ENCODE measurements at places on chromosomes 11 and 22.

DNA sequence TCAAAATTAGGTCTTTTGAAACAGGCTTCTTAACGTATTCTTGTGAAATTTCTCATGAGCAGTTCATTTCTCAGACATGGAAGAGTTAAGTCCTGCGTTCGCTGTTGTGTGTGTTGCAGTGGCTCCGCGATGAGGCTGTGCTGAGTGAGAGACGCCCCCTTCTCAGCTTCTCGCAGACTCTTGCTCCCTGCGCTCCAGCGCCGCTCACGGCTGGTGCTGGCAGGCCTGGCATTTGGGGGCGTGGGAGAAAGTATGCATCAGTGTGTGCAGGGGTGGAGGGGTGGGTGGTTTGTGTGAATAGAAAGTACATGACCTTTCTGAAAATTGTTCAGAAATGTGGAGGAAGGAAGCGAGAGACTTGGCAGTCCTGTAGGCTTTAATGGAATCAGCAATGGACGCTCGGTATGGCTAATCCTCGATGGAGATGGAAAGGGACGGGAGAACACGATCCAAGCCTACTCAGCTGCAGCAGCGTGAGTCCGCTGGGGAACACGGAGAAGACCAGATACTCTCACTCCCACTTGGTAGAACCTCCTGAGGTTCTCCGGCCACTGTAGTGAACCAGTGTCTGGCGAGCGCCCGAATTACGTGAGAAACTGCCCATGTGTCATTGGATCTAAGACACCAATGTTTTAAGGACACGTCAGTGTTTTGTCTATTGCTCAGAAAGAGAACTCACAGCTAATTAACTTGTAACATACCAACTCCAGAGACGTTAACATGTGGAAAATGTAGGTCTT is 5.9 kb downstream of the TAB1 start:
- no peak overlapping the region for H3K4me3 ChIP-seq
- peaks cover 53% of the 10 kb centered on the region for H3K36me3 ChIP-seq
- no peaks in the 10 kb centered on the region for H3K27me3 ChIP-seq
- H3K4me1 ChIP-seq = peaks cover 73% of the 10 kb centered on the region
- peak overlapping the region; percentile 55 for H3K27ac ChIP-seq

- no peak overlapping the region for H3K4me3 ChIP-seq
- H3K27ac ChIP-seq = no peak overlapping the region
- H3K36me3 ChIP-seq = peaks cover 33% of the 10 kb centered on the region
- no peak for DNase-seq
- no peaks in the 10 kb centered on the region for H3K27me3 ChIP-seq
- H3K4me1 ChIP-seq = peaks cover 8% of the 10 kb centered on the region
Measured at GRCh38 chr22:35450824-35451569, 51.1 kb downstream of the MCM5 start.

DNA sequence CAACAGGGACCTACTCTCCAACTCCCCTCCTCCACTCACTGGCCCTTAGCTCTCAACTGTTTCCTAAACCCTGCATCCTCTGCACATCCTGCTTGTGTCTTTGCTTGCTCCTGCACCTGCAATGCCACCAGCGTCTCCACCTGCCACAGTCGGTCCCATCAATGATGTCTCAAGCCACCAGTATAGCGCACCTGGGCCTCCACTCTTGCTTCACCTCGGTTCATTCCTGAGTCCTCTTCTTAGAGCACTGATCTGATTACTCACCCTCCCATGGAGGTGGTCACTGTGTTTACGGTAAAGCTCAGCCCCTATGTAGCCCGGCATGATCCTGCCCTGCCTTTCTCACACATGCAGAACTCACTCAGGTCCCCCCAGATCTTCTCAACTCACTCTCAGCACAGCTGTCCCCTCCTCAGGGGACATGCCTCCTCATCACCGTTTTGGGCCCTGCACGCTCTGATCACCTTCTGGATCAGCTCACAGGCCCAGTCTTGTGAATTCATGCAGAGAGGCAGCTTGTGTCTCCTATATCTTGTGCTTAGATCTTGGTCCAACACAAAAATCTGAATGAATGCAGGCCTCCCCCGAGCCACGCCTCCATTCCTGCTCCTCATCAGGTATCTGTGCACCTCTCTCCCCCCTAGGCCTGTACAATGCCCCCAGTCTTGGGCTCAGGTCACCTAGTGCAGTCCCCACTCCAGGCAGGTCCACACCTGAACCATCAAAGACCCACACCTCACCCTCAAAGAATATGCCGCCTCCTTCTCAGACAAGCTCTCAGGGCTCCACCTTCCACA is 31.4 kb downstream of the TRIM29 start:
- no peak overlapping the region for H3K4me3 ChIP-seq
- H3K27me3 ChIP-seq = peaks cover 8% of the 10 kb centered on the region
- H3K36me3 ChIP-seq = no peaks in the 10 kb centered on the region
- no peak overlapping the region for H3K27ac ChIP-seq
- DNase-seq = no peak

- peaks cover 86% of the 10 kb centered on the region for H3K36me3 ChIP-seq
- peak; percentile 28 for DNase-seq
- no peaks in the 10 kb centered on the region for H3K27me3 ChIP-seq
- H3K27ac ChIP-seq = peak overlapping the region; percentile 77
- peaks cover 25% of the 10 kb centered on the region for H3K4me1 ChIP-seq
Measured at GRCh38 chr11:10488934-10489691, 34.0 kb downstream of the AMPD3 start.

GRCh38 chr11:113760241-113760640 is 13.3 kb downstream of the ZW10 start:
- H3K4me3 ChIP-seq = no peak overlapping the region
- H3K27me3 ChIP-seq = no peaks in the 10 kb centered on the region

DNA sequence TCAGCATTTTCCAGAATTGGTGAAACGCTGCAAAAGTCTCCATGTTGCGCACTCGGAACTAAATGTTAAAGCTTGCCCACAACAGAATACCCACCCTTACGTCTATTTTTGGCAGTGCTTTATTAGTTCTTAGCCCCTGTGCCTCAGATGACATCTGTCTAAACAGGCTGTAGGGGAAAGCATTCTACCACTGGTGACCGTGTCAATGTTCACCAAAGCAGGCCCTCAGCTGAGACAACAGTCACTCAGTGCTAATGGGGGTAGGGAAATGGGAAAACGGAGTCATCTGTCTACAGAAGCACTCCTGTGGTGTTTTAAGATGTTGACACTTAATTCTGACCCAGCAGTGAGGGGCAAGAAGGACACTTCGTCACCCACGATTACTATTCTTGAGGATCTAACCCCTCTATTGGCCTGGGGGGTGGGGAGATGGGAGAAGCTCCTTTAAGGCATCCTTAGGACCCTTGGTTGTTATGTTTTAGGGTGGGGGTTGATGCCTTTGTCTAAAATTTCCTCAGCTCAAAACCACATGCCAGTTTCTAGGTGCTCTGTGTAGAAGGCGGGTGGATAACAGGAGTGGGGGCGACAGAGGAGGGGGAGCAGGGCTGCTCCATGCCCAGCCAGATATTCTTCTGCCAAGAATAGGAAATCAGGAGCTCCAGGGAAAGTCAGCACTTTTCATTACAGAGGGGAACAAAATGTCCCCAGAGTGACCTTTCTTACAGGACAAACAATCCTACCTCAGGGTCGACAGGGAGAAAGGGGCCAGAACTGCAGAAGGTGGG is 15.6 kb upstream of the MFRP start:
- no peaks in the 10 kb centered on the region for H3K36me3 ChIP-seq
- peaks cover 28% of the 10 kb centered on the region for H3K4me1 ChIP-seq
- no peak overlapping the region for H3K27ac ChIP-seq
- no peak for DNase-seq
- H3K27me3 ChIP-seq = peaks cover 54% of the 10 kb centered on the region
- no peak overlapping the region for H3K4me3 ChIP-seq

- DNase-seq = peak; percentile 88
- H3K27me3 ChIP-seq = peaks cover 40% of the 10 kb centered on the region
- peak within 1 kb of the TSS; percentile 83 for H3K4me3 ChIP-seq
- peaks cover 9% of the 10 kb centered on the region for H3K36me3 ChIP-seq
- H3K27ac ChIP-seq = peak within 1 kb of the TSS; percentile 76
Measured at GRCh38 chr11:9663699-9664275, at the start of gene SWAP70. Gene SWAP70, plus strand, starts transcription at chr11:9664077. Its CDS starts 103 bp downstream, at chr11:9664180.

DNA sequence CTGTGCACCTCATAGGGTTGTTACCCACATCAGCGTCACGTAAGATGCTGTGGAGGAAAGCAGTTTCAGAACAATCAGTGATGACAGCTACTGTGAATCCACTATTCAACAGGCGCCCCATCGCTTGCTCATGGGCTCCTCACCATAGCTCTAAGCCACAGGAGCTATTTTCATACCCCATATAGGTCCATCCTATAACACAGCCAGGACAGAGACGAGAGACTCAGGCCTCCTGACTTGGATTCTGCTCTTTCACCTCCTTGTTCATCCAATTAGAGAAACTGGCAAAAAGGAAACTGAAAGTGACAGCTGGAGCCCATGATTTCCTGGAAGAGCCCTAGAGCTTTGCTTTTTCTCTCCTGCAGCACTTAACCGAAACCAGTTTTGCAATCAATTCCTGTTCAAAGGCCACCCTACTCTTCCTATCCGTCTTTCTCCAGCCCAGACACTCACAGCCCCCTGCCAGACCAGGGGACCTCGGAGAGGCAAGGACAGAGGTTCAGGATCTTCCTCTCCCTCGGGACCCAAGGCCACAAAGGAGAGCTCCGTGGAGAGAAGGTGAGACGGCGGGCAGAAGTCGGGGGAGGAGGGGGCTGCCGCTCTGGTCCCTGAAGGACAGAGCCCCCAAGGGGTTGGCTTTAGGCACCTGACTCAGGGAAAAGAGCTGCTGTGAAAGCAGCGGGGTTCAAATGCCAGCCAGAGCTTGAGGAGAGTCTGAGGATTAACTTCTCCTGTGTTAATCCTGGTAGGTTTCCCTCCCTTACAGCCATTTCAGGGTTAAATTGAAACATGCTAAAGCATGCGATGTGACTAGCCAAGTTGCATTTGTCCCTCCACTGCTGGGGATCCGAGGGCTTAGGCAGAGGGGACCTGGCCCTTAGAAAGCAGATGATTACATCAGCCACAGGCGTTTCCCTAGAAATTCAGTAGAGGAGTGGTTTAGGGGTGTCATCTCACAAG is at the start of gene APOL6:
APOL6 (plus strand) TSS at position 381 of the 960 bp plus-strand sequence. CDS start 7,980 bp downstream, outside the sequence.
- DNase-seq = peak; percentile 76
- no peaks in the 10 kb centered on the region for H3K27me3 ChIP-seq
- peak within 1 kb of the TSS; percentile 100 for H3K27ac ChIP-seq
- peaks cover 44% of the 10 kb centered on the region for H3K36me3 ChIP-seq
- H3K4me3 ChIP-seq = peak within 1 kb of the TSS; percentile 96
- H3K4me1 ChIP-seq = peaks cover 52% of the 10 kb centered on the region
